ENCODE measurements at places on chromosomes 3 and 15.

DNA sequence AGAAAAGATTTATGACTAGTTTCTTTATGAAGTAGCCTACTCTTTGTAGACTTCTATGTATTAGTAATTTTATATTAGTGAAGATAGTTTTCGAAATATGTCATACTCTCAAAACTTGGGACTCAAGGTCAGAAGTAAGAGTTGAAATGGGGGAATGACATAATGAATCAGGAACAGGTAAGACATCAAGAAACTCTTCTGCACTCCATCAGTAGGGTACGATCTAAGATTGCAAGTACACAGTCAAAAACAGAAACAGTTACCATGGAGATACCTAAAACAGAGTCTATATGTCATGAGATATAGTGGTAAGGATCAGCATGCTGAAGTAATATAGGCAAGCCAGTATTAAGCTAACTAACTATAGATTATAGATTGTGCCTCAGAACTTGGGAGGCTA is 187.0 kb upstream of the MLF1 start:
- no peak for DNase-seq

DNA sequence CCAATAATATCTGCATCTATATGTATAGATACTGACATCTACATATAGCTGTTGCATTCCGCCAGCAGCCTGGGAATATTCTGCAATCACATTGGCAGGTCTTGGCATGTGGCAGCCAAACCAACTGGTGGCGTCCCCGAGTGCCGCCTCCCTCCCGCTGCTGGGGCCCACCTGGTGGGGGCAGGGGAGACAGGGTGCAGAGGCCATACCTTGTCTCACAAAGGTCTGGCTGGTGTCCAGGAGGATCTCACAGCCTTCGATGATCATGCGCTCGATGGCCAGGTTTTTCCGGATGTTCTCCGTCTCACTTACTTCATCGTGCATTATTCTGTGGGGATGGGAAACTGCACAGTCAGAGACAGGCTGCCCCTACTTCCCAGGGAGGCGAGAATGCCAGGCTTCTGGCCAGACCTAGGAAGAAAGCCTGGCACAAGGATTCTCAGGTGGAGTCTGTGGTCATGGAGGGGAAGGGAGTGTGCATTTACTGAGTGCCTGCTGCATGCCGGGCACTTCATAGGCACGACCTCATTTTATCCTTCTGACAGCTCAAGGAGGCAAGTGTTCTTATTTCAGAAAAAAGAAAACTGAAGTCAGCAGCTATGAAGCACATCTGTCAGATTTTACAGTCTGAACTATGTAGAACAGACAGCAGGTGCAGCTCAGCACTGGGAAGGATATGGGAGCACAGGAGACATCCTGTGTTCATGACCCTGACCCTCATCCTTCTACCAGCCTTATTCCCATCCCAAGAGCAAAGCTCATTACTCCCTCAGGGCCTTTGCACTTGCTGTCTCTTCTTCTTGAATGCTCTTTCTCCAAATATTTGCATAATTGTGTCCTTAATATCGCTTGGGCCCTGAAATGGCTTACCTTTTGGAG is 62.8 kb downstream of the RASGRF1 start:
- DNase-seq, result no peak

- DNase-seq, result peak; percentile 1
These were observed 21.8 kb upstream of the ATP13A5 start for GRCh38 chr3:193400304-193400703.

DNA sequence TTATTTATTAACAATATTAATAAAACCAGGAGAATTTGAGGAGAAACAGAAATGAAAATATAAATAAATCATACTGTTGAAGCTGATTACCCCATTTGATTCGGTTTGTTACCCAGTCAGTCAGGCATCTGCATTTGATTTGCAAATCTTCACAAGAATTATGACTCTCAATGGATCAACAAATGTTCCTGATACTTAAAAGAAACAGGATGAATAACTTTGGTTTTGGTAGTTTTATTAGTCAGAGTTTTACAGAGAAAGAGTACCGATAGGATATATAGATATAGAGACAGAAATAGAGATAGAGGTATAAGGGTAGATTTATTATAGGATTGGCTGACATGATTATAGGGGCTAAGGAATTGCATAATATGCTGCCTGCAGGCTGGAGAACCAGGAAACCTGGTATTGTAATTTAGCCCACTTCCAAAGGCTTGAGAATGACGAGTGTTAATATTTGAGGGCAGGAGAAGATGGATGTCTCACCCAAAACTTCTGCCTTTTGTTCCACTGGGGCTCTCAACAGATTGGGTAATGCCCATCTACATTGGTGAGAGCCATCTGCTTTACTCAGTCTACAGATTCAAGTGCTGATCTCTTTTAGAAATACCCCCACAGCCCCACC is 241.6 kb upstream of the COL8A1 start:
- no peak for DNase-seq

GRCh38 chr3:107414325-107414964 is 37.2 kb downstream of the CCDC54 start:
- DNase-seq, result no peak

All from H1 (cell line).